ENCODE measurements at places on chromosomes 2 and 18.

- DNase-seq = no peak
Measured at GRCh38 chr18:36901277-36901701, 72.4 kb downstream of the KIAA1328 start.

GRCh38 chr2:54465143-54465542 is 9.0 kb downstream of the SPTBN1 start:
- no peak for DNase-seq

GRCh38 chr2:121073320-121074210 is 211.4 kb downstream of the TFCP2L1 start:
- no peak for DNase-seq

DNA sequence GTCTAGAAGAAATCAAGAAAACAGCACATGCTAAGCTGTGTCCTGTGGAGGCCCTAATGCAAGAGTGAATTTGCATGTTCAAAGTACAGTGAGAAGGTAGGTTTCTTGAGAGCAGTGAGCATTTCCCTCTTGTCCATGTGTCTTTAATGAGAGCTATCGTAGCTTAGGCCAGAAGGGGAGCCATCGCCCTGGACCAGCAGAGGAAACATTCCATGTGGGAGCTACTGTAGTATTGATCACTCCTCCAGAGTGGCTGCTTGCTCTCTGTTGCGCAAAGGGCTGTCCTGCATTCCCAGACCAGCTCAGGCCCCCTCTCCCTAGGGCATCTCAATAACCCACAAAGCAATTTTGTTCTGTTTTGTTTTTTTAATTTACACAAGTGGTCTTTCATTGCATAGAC is 950.1 kb downstream of the CNTNAP5 start:
- no peak for DNase-seq

- DNase-seq = no peak
Measured at GRCh38 chr18:65632236-65632635, 118.6 kb upstream of the CDH7 start.

GRCh38 chr2:149652926-149653325 is 65.4 kb upstream of the MMADHC start:
- no peak for DNase-seq

GRCh38 chr2:197191940-197192322 is 118.6 kb downstream of the ANKRD44 start:
- no peak for DNase-seq

DNA sequence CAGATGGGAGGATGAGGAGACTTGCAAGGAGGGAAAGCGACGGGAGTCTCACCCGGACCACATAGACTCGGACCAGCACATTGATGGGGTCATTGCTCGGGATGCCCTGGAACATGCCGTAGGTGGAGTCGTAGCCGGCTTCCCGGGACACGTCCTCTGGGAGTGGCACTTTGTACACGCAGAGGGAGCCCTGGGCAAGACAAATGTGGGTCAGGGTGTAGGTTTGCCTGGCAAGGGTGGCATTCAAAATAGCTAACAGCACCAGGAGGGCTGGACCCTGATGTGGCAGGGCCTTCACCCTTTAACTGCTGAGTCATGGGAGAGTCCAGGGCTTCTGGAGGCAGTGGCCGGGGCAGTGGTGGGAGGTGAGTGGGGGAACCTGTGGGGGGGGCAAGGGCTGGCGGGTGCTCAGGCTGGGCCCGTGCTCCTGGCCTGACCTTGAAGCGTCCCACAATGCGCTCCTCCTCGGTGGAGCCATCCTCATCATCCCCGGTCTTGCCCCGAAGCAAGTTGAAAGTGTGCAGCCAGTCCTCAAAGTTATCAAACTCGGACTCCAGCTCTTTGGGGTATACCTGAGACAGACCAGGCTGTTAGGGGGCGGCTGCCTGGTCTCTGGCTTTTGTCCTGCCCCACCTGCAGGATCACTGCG is 11.1 kb downstream of the OTOF start:
- DNase-seq = no peak

GRCh38 chr2:126933711-126934091 is 35.0 kb downstream of the TEX51 start:
- no peak for DNase-seq
